ENCODE measurements at places on chromosomes 3 and 15.

DNA sequence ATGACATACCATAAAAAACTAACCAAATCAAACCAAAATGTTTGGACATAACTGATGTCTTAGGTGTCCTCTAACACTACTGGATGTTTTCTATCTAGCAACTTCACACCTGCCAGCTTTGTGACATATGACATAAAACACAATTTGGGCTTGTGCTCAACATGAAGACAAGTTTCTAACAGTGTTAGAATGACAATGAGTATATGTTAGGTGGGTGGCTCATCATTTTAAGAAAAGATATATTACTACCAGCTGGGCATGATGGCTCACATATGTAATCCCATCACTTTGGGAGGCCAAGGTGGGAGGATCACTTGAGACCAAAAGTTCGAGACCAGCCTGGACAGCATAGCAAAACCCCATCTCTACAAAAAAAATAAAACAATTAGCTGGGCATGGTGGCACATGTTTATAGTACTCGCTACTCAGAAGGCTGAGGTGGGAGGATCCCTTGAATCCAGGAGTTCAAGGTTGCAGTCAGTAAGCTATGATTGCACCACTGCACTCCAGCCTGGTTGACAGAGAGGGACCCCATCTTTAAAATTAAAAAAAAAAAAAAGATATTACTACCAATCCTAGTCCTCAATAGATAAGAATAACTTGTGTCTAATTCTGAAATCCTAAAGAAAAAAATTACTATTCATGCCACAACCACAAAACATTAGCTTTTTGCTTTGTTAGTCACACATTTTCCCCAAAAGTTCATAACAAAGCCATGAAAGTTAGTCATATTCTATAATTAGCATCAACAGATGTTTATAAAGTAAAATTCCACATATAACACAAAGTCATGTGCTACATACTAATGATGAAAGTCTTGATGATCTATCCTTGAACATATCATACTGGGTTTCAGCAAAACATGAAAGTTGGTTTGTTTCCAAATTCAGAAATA, 59.9 kb downstream of the LRRFIP2 start:
- no peak for DNase-seq

DNA sequence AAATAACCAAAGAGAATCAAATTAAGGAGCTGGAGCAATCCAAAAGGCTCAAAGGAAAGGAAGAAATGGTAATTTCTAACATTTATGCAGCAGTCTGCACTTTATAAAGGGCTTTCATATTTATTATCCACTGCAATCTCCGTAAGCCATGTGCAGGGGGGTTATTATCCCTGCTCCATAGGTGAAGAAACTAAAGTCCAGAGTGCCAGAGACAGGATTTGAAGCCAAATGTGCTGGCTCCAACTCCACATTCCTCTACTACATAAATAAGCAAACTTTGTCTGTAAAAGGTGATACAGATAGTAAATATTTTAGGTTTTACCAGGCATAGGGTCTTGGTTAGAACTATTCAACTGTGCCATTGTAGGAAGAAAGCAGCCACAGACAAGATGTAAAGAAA, 221.4 kb downstream of the MINAR1 start:
- no peak for DNase-seq

DNA sequence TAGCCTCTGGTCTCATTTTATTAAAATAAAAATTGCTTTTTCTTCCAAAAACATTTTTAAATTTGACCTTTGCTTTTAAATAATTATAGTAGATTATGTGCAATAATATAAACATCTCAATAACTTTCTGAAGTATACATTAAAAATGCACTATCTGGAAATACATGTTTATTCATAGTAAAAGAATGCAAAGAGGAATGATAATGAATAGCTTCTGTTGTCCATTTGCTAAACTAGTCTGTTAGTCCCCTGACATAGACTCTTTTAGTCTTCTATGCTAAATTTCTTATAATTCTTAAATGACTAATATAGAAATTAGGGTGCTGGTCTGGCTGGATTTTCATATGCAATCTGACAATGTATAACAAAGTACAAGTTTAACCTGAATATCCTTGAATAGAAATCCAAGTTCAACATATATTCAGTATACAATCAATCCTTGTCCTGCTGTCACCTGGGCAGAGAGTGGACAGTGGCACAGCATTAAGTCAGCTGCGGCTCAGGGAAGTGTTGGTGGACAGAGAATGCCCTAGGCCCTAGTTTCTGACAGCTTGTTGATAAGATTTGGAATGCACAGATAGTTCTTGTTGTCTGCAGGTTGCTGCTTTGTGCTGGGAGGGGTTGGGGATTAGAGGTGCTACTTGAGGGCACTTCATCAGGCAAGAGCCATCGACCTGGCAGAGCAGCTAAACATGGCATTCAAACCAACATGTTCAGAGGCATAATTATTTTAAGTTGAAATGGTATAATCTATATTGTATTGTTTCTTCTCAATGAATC, 161.7 kb downstream of the MBNL1 start:
- DNase-seq: no peak

DNA sequence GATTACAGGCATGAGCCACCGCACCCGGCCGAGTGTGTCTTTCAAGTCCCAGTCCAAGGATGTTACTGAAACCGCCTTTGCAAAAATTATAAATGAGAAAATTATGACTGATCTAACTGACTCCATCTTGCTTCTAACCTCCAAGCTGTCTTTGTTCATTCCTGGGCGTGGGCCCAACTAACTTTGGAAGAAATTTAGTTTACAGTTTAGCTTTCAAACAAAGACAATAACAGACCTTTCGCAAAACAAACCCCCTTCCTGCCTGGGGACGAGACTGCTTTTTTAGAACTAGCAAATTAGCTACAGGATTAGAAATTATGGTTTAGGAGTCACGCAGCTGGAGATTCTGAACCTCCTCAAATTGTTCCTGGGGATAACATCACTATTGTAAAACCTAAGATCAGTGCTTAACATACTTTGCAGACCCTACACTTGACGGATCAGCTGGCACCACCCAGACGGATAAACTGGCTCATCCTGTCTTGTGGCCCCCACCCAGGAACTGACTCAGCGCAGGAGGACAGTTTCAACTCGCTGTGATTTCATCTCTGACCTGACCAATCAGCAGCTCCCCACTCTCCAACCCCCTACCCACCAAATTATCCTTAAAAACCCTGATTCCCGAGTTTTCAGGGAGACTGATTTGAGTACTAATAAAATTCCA, 23.8 kb downstream of the NANOGP8 start:
- DNase-seq: no peak

DNA sequence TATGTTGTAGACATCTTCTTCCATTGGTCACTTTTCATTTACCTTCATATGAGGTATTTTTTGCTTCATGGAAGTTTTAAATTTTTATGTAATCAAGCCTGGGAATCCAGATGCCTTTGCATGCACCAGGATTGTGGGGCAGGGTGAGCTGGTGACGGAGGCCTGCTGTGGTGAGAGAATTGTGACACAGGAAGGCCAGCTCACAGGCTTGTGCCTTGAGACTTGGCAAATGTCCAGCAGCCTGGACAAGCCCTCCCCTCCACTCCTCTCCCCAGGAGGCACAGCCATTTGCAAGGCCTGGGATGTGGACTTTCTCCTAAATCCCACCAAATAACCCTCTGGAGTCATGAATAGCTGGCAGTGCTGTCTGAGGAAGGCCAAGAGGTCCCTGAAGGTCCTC, 67.4 kb downstream of the RHCG start:
- DNase-seq: no peak

GRCh38 chr15:85168642-85169173, 187.1 kb downstream of the PDE8A start:
- no peak for DNase-seq
